ENCODE measurements at places on chromosomes 4 and X.

DNA sequence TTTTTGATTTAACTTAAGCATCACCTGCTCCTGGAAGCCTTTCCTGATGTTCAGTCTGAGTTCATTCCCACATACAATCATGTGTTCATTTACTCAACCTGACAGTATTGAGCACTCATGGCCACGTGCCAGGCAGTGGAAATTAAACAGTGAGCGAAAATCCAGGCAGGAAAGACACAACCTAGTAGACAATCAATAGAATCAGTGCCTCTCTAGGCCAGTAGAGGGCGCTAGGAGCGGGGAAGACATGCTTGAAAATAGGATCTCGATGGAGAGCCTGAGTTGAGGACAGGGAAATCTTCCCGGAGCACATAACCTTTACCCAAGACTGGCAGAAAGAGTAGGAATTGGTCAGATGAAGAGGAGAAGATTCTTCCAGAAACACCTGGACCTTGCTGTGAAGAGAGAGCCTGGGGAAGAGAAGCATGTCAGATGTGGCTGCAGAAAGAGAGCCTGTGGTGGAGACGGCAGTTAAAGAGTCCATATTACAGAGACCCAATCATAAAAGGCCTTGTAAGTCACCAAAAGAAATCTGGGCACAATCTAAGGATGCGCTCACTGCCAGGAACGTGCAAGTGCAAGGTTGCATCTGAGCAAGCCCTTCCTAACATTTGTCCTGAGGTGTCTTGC, 103.5 kb downstream of the LDB2 start:
- no peak for DNase-seq

- no peak for DNase-seq
Measured at GRCh38 chrX:67288156-67288555, 255.7 kb upstream of the AR start.

DNA sequence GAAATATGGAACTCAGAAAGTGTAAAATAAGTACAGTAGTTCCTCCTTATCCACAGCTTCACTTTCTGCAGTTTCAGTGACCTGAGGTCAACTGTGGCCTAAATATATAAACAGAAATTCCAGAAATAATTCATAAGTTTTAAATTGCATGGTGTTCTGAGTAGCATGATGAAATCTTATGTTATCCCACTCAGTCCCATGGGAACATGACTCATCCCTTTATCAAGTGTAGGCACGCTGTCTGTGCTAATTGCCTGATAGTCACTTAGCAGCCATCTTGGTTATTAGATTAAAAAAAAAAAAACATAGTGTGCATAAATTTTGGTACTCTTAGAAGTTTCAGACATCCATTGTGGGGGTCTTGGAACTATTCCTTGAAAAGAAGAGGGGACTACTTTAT, 983.4 kb upstream of the ADGRL3 start:
- DNase-seq = no peak

DNA sequence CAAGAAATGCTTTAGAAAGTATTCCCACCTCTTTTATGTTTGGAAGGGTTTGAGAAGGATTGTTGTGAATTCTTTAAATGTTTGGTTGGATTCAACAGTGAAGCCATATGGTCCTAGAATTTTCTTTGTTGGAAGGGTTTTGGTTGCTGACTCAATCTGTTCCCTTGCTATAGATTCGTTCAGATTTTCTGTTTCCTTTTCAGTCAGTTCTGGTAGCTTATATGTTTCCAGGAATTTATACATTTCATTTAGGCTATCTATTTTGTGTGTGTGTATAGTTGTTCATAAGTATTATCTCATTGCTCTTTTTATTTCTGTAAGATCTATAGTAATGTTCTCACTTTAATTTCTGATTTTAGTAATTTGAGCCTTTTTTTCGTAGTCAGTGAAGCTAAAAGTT, 114.4 kb downstream of the MSN start:
- no peak for DNase-seq

GRCh38 chr4:66694739-66695138, 850.6 kb downstream of the CENPC start:
- DNase-seq = no peak

- no peak for DNase-seq
Measured at GRCh38 chrX:103464072-103464773, 55.1 kb downstream of the RAB40A start.

DNA sequence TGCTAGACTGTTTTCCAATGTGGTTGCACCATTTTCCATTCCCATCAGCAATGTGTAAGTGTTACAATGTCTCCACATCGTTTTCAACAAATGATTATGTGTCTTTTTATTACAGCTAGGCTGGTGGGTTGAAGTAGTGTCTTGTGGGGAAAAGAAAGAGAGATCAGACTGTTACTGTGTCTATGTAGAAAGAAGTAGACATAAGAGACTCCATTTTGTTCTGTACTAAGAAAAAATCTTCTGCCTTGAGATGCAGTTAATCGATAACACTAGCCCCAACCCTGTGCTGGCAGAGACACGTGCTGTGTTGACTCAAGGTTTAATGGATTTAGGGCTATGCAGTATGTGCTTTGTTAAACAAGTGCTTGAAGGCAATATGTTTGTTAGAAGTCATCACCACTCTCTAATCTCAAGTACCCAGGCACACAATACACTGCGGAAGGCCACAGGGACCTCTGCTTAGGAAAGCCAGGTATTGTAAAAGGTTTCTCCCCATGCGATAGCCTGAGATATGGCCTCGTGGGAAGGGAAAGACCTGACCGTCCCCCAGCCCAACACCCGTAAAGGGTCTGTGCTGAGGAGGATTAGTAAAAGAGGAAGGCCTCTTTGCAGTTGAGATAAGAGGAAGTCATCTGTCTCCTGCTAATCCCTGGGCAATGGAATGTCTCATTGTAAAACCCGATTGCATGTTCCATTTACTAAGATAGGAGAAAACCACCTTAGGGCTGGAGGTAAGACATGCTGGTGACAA, 23.0 kb upstream of the UGT2B15 start:
- no peak for DNase-seq

GRCh38 chr4:25608644-25609043, 47.0 kb upstream of the SLC34A2 start:
- DNase-seq = no peak

GRCh38 chr4:151994429-151994828, 233.6 kb upstream of the GATB start:
- DNase-seq = no peak

DNA sequence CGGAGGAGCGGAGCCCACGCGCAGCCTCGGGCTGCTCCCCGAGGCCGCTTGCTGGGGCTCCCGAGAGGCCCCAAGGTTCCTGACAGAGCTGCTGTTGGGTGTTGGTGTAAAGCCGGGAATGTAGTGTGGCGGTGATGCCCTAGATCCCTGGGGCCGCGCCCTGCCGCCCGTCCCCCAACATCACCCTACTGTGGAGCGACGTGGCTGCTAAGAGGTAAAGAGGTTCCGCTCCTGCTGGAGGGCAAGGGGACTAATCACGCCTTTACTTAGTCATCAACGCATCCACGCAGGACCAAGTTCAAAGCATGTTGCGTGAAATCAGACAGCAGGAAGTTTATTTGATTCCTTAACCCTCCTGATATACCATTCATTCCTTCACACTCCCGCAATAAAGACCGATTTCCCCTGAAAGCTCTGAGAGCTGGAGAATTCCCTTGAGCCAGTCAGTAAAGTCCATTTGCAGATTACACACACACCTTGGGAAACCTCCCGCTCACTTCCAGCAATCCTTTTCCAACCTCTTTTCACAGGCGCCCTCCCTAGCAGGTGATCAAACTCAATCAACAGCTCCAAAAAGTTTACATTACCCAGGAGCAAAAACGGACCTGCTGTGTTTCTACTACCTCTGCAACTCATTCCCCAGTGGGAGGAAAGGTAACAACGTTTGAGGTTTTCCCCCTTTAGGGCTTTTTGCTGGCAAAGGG, 579 bp upstream of the GABRA2 start:
- no peak for DNase-seq

DNA sequence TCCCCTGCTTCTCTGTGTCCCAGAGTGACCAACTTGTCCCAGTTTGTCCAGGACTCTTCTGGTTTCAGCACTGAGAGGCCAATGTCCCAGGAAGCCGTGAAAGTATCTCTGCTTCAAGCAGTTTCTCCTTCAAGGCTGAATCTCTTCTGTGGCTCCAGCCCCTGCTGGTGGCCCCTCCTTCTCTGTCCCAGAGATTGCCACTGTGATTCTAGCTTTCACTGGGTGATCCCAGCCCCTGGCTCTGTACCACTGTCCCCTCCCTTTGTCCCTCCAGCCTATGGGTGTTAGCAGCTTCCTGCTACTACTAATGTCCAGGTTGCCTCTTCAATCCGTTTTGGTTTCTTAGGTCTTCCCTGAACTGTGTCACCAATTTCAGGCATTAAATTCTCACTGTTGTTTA, 70.5 kb downstream of the SOX3 start:
- DNase-seq = no peak

DNA sequence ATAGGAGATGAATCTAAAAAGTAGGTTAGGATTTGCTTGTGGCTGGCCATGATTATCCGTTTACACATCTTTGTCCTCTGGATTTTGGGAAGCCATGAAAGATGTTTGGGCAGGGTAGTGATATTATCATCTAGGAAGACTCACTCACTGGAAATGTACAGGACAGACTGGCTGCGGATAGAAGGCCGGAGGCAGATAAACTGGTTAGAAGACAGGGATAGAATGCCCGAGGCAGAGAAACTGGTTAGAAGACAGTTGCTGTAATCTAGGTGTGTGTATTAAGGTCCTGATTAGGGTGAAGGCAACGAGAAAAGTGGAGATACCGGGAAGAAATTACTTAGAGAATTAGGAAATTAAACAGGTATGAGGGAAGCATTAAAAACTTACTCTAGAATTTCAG, 68.8 kb downstream of the SPRY1 start:
- no peak for DNase-seq

Measured in stimulated activated CD8-positive, alpha-beta memory T cell treated with anti-CD3 and anti-CD28 coated beads, Interleukin-4, amount 100 ng/mL, for 1 hour (primary cell).